ENCODE measurements at places on chromosomes 7 and 10.

GRCh38 chr7:147721962-147722830 lies 868.4 kb upstream of the C7orf33 start:
- no peak for DNase-seq

DNA sequence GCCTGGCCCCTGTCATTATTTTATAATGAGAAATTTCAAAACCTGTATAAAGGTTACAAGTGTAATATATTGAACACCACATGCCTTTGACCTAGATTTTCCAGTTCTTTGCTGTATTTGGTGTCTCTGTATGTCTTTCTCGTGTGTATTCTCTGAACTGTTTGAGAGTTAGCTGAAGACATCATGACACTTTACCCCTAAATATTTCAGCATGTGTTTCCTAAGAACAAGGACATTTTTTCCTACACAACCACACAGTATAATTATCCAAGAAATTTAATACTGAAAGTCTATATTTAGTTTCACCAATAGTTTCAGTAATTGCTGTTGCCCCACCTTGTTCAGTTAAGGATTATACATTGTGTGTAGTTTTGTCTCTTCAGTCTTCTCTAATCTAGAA lies 14.8 kb downstream of the ZRANB1 start:
- DNase-seq, result no peak

DNA sequence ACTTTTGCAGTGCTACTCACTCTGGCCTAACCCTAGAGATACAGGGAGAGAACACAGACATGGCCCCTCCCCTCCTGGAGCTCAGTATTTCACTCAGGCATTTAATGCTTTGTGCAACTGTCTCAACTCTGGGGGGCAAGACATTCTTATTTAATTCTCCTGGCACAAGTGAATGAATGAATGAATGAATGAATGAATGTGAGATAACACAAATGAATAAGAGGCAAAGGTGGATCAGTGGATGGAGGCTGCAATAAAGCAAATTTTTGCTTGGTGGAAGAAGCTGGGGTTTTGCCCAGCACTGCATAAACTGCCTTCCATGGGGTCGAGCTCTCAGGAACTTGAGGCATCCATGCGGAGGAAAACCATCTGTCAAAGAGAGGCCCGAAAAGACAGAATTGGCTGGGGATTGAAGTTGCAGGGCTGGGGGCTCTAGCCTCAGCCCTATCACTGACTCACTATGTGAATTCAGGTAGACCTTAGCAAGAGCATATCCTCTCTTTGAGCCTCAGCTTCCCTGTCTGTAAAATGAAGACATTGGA lies 441.4 kb upstream of the ZMIZ1 start:
- DNase-seq, result no peak

- DNase-seq, result no peak
Measured at GRCh38 chr7:139051655-139052054, 15.8 kb upstream of the ZC3HAV1L start.

DNA sequence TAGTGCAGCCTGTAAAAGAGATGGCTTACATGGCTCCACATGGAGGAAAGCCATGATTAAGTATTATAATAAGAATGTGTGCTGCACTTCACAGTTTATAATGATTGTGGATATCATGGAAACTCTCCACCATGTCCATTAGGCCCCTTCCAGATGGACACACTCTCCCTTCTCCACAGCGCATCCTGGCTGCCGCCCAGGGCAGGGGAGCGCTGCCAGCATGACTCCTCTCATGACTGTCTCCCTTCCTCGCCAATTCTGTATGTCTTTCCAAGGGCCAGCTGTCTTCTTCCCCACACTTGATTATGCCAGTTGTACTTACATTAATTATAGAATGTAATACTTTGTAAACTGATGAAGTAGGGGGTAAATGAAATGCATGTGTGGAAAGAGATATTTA lies 259.3 kb upstream of the TMEM72 start:
- DNase-seq, result no peak

DNA sequence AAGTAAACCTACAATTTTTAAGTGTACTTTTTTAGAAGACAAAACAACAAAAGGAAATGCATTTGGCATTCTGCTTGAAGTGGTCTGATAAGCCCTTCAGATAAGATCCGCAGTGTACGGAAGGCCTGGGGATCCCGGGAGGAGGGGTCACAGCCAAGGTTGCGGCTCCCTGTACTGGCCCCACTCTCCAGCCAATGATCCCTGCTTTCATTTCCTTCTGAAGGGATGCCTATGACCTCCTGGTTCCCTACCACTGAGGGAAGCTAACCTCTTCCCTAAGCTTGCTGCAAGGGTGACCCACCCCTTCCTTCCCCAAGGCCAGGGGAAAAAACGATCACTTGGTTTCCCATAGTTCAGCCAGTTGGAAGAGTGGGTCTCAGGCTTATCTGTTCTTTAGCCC lies 5.3 kb downstream of the DENND2A start:
- no peak for DNase-seq
